ENCODE measurements at places on chromosomes 1 and 21.

GRCh38 chr1:150015651-150016131, 5.2 kb upstream of the OTUD7B start:
- DNase-seq: no peak

DNA sequence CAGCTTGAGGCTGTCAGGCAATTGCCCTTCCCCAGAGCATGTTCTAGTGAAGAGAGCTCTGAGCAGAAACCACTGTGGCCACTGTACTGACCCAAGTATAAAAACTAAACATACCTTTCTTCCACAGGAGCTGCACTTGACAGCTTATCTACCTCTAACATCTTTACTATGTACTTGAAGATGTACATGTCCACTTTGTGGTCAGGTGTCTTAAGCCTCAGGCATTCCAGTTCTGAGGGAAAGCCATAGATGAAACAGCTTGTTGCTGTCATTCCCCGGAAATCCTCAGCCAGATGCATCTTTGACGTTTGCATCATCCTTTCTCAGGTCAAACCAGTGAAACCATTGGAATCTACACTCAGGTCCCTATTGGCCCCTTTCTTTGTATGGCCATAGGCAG, 70.4 kb downstream of the CHRM3 start:
- DNase-seq: no peak

GRCh38 chr1:20466273-20466672, 19.7 kb downstream of the CAMK2N1 start:
- DNase-seq: no peak

DNA sequence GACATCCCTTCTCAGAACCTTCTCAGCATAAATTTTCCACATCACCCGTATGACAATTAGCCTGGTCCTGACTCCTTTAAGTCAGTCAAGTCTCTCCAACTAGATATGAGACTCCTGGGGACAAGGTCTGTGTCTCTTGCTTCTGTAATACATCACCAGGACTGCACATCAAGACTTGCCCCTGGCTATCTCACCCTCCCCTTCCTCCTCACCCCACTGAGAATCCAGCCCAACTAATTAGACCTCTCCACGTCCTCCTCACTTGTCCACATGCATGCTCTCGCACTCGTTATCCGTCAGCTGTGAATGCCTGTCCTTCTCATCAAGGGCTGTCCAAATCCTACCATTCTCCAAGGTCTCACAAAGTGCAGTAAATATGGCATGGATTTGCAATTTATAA, 542.8 kb downstream of the PTPRU start:
- no peak for DNase-seq

GRCh38 chr21:27058673-27059605, 92.1 kb upstream of the ADAMTS5 start:
- no peak for DNase-seq

- no peak for DNase-seq
Observed at GRCh38 chr1:14782741-14783591, 184.5 kb downstream of the KAZN start.
